GM13977 (cell line): ENCODE measurements at places on chromosomes 16 and 17.

DNA sequence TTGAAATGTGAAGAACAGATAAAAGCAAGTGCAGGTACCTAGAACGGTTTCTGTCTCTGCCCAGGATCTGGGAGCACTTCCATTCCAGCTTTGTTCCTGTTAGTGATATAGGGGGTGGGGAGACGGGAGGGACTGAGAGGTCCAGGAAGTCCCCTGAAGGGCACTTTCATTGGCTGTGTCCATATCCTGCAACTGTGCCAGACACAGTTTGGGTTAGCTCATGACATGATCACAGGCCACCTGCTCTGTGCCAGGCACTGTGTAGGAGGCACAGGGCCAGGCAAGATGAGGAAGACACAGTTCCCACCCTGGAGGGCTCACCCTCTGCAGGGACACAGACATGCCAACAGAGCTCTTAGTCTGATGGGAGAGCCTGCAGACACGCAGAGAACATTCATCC lies 7.9 kb downstream of the CBLN1 start:
- DNase-seq = no peak

DNA sequence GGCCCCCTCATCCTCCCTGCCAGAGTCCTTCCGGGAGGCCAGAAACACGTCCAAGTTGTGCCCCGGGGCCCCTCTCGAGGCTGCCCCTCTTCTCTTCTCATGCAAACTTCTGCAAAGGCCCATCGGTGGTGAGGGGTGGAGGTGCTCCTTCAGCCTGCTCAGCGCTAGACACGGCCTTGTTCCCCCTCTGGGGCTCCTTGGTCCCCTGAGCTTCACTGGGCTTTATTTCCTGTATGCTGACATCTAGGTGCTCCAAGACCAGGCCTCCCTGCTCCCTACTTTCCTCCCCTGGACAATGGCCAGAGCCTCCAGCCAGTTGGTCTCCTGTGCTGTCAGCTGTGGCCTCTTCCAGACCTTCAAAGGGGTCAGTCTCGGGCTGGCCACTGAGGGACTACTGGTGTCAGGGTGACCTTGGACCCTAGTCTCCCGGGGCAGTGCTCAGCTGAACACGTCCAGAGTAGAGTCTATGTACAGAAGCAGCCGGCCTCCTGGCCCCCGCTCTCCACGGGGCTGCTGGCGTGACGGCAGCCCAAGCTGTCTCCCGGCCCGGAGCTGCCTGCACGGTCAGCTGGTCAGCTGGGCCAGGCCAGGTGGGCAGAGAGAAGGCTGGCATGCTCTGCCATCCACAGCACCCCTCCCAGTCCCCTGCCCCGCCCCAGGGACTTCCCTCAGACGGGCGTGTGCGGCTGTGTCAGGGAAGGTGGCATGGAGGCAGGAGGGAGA lies 1.7 kb upstream of the PRR35 start:
- peak; percentile 46 for DNase-seq

- DNase-seq = no peak
These were observed 378.3 kb downstream of the CDH13 start for GRCh38 chr16:83004868-83005652.

DNA sequence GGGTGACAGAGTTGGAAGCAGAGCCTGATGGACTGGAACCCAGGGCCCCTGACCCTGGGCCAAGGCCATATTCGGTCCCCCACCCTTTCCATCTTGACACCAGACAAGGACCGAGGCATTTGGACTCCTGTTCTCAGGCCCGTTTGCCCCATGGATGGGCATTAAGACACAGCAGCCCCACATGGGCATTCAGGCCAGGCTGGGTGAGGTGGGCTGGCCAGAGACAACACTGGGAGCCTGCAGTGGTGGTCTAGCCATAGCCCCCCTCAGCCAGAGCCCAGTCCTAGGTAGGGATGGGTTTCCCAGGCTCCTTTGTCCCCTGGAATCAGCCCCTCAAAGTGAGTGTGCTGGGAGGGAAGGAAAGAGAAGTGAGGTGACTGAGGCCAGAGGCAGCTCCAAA lies 1.6 kb downstream of the PDK2 start:
- DNase-seq = no peak

DNA sequence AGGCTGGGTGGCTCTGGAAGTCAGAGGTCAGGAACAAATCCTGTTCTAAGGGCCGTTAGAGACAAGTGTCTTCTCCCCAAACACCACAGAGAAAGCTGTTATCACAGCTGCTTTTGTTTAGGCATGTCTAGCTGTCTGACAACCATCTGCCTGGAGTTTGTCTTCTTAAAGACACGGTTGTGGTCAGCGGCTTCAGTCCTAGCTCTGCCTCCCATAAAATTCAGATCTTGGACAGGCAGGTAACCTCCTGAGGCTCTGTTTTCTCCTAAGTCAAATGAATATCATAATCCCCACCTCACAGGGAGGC lies 2.3 kb upstream of the ITGA3 start:
- no peak for DNase-seq

- no peak for DNase-seq
These were observed 18.7 kb downstream of the LRRC75A start for GRCh38 chr17:16473044-16474011.
